Kidney glomerular epithelial cell (primary cell): ENCODE measurements at places on chromosomes 7 and 10.

DNA sequence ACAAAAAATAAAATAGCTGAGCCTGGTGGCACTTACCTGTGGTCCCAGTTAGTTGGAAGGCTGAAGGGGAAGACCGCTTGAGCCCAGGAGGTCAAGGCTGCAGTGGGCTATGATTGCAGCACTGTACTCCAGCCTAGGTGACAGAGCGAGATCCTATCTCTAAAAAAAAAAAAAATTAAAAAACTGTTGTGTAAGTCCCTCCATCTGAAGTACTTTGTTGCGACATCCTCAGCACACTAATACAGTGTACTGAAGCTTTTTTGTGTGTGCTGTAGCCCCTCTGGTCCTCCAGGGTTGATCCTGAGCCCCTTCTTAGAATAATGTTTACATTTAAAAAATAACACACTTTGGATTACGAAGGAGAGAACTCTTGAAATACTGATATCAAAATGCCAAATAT is 71.3 kb downstream of the PFKFB3 start:
- DNase-seq: no peak

GRCh38 chr7:47636433-47637175 is 54.7 kb upstream of the TNS3 start:
- no peak for DNase-seq

GRCh38 chr7:155560982-155561686 is 14.8 kb upstream of the CNPY1 start:
- no peak for DNase-seq

- DNase-seq: no peak
Observed at GRCh38 chr10:44967616-44968015, 8.0 kb downstream of the RASSF4 start.

DNA sequence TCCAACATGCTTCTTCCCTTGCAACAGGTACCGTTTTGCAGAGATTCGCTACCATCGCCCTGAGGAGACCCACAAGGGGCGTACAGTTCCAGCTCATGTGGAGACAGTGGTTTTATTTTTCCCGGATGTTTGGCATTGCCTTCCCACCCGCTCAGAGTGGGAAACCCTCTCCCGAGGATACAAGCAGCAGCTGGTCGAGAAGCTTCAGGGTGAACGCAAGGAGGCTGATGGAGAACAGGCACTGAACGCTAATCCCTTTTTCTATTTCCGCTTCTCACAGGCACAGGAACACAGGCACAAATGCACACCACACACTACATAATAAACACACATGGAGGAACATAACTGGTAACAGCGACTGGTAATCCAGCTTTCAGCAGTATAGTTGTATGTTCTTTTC is 35.2 kb downstream of the CCAR1 start:
- DNase-seq: no peak

DNA sequence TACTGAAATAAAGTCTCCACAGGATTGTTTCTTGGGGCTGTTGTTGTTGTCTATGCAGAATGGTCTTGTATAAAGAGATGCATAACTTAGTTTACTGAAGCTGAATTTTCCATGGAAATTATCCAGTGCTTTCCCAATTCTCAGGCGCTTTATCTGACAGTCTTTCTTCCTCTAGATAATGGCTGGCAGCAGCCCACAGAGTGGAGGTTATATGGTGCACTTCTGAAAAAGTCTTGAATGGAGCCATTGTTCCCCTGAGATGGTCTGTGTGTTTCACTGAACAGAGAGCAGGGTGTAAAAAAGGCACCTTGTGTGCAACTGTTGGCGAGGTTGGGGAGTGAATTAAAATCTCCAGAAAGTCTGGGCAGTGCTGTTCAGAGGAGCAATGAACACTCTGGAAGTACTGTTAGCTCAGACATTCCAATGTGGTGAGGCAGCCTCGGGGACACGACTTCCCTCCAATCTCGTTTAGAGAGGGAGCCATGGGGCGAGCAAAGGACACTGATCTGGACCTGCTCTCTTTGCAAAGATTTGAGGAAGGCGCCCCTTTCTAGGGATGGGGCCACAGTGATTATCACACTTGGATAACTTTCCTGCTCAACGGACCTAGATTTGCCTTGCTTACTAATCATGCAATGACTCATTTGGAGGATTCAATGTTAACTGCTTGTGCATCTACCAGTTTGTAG is 2.0 kb upstream of the PLCE1 start:
- DNase-seq: peak; percentile 94

DNA sequence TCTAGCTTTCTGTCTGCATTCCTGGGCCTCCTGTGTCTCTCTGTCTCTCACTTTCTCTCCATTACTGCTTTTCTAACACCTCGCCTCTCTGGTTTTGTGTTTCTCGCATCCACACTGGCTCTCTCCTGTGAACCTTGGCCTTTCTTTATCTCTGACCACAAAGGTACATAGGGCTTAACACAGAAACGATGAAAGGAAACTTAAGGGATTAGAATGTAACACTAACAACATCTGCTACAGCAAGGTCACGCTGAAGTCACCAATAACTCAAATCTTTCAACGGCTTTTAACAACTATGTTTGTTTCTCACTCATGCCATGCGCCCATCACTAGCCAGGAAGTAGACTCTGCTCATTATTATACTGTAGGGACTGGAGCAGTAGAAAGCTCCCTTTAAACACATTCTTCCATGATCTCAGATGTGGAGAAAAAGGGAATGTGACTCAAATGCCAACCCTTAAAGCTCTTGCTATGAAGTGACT is 9.3 kb upstream of the OR6V1 start:
- DNase-seq: no peak

DNA sequence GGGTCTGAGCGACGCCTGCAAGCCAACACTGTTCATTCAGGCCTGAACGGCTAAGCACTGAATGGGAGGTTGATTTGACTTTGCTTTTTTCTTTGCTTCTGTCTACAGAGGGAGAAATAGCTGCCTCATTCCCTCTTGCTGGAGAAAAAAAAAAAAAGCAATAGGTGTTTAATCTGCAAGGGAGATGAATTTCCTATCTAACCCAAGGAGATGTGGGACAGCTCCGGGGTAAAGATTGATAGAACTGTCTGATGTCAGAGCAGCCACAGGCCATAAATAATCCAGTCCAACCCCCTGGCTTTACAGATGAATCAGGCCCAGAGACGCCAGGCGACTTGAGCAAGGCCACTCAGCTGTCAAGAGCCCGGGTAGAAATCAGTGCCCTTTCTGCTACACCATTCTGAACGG is 168.0 kb downstream of the ARHGAP12 start:
- peak; percentile 50 for DNase-seq

GRCh38 chr7:64037095-64037494 is 8.1 kb upstream of the ZNF727 start:
- no peak for DNase-seq

DNA sequence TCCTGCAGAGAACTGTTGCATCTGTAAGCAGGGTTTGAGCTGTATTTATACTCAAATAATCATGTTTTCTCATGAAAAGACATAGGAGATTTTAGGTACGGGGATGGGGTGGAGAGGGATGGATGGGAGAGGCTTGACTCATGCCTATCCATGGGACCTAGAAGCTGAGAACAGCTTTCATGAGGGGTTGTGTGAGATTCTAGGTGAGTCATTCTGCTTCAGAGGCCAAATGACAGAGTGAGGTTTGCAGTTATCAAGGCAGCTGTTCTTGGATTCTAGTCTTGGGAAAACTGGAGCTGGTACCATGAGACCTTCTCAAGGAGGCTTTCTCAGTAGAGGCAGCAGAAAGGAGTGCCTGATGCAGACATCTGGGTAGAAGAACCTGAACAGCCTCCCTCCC is 746.9 kb downstream of the TYW1 start:
- no peak for DNase-seq

DNA sequence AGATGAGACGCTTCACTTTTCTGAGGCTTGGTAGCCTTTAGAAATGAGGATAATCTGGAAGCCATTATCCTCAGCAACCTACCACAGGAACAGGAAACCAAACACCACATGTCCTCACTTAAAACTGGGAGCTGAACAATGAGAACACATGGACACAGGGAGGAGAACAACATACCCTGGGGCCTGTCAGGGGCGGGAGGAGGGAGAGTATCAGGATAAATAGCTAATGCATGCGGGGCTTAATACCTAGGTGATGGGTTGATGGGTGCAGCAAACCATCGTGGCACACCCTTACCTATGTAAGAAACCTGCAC is 48.9 kb downstream of the LRGUK start:
- no peak for DNase-seq

DNA sequence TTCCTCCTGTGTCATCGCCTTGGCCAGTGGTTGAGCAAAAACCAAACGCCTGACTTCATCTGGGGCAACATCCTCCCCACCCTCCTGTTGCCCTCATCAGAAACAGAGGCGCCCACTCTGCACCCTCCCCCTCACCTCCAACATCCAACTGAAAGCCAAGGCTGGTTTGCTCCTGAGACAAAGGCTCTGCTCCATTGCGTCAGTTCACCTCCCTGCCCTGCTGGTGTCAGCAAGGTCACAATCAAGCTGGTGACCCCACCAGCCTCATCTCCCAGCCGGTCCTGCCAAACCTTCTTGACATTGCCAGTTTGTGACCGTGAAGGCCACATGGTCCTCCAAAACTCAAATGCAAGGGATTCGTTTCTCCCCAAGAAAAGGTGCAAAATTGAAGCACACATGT is 131.7 kb upstream of the ADAM12 start:
- DNase-seq: no peak

- no peak for DNase-seq
Observed at GRCh38 chr10:19935176-19935575, 118.9 kb downstream of the PLXDC2 start.
